ENCODE measurements at places on chromosomes 1 and 21.
A peak's percentile ranks its signal among the peaks of the same experiment; 100 is the strongest.

DNA sequence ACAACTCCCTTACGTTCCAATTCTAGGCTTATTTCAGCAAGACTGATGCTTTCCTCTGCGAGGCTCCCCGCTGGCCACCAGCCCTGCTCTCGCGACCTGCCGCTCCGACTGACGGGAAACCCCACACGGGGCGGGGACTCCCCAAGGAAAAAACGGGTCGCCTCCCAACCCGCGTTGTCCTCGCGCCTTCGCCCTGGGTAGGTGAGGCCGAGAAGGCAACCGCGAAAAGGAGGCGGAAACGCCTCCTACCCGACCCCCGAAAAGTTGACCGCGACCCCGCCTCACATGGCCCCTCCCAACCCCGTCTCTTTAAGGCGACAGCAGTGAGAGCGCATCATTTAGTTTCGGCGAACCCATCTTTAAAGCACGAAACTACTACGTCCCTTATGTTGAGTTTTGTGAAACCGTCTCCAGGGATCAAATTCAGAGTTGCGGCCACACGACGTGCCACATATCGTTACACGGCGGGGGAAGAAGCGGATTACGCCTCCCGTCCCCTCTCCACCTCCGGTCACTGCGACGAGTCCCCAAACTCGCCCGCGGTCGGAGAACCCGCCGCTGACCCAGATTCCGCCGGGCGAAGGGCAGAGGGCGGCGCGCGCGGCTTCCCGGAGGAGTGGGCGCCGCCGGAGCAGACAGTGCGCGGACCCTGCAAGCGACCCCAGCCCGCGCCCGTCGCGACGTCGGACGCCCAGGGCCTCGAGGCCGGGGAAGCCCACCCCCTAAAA lies 1.2 kb downstream of the ANP32E start:
- peak; percentile 77 for DNase-seq
- H3K36me3 ChIP-seq: peaks cover 20% of the 10 kb centered on the region
- peak overlapping the region; percentile 67 for H3K4me3 ChIP-seq
- H3K27ac ChIP-seq: peak overlapping the region; percentile 79
- H3K27me3 ChIP-seq: no peaks in the 10 kb centered on the region
- peaks cover 6% of the 10 kb centered on the region for H3K4me1 ChIP-seq

DNA sequence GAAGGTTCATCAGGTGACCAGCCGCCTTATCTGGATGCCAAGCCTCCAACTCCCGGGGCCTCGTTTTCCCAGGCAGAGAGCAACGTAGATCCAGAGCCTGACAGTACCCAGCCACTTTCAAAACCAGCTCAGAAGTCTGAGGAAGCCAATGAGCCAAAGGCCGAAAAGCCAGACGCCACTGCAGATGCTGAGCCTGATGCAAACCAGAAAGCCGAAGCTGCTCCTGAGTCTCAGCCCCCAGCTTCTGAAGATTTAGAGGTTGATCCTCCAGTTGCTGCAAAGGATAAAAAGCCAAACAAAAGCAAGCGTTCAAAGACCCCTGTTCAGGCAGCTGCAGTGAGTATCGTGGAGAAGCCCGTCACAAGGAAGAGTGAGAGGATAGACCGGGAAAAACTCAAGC lies 44.5 kb downstream of the ZBTB17 start:
- DNase-seq: no peak
- peaks cover 95% of the 10 kb centered on the region for H3K36me3 ChIP-seq
- H3K4me1 ChIP-seq: no peaks in the 10 kb centered on the region

- no peaks in the 10 kb centered on the region for H3K27me3 ChIP-seq
- no peaks in the 10 kb centered on the region for H3K4me1 ChIP-seq
- no peak overlapping the region for H3K27ac ChIP-seq
- H3K36me3 ChIP-seq: no peaks in the 10 kb centered on the region
- no peak overlapping the region for H3K4me3 ChIP-seq
Observed at GRCh38 chr1:242023805-242024204, 24.9 kb upstream of the MAP1LC3C start.

DNA sequence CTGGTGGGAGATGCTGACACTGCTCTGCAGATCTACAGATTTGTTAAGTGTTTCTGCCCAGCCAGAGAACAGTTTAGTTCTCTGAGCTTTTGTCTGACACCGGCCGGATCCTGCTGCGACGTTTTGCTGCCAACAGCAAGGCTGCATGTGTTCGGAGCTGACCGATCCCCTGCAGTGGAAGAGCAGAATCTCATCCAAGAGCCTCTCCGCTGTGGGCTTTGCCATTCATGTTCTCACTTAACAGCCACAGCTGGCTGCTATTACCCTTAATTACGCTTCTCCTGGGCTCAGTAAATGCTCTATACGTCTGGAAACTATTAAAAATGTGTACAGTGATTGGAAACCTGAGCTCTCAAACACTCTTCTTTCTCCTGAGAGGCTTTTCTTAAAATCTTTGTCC lies 105.3 kb downstream of the BCAR3 start:
- no peaks in the 10 kb centered on the region for H3K27me3 ChIP-seq
- no peaks in the 10 kb centered on the region for H3K4me1 ChIP-seq
- peak overlapping the region; percentile 10 for H3K27ac ChIP-seq

- no peaks in the 10 kb centered on the region for H3K36me3 ChIP-seq
- H3K27me3 ChIP-seq: no peaks in the 10 kb centered on the region
- H3K4me3 ChIP-seq: no peak overlapping the region
- no peaks in the 10 kb centered on the region for H3K4me1 ChIP-seq
- DNase-seq: no peak
Observed at GRCh38 chr1:200243042-200243437, 166.8 kb downstream of the ZNF281 start.

- H3K4me3 ChIP-seq: no peak overlapping the region
- no peaks in the 10 kb centered on the region for H3K36me3 ChIP-seq
- no peak for DNase-seq
- no peaks in the 10 kb centered on the region for H3K27me3 ChIP-seq
- no peak overlapping the region for H3K27ac ChIP-seq
Observed at GRCh38 chr1:44786138-44786840, 1.7 kb downstream of the BEST4 start.

- H3K4me3 ChIP-seq: peak overlapping the region; percentile 58
- no peaks in the 10 kb centered on the region for H3K36me3 ChIP-seq
- DNase-seq: peak; percentile 91
- peak overlapping the region; percentile 68 for H3K27ac ChIP-seq
Observed at GRCh38 chr1:9687120-9687873, 35.8 kb downstream of the PIK3CD start.

DNA sequence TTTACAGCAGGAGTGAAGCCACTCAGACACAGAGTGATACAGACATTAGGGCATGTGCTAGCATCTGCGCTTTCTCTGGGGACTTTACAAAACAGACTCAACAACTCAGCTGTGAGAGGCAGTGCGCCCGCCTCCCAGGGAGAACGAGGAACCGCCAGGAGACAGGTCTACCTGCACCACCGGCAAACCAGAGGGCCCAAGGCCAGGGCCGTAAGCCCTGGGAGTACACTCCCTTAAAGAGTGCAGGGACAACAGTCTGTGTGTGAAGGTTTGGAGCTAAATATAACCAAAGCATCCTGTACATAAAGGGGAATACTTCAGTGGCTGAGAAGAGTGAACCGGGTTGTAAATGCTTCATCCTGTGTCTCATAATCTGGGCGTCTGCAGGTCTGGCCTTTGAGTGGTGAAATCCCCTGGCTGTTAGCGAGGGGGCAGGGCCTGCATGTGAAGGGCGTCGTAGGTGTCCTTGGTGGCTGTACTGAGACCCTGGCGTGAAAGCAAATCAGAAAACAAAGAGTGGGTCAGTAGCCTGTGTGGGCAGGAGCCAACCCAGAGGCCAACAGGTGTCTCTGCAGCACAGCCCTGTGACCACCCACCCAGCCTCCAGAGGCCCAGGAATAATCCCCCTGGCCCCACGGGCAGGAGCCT lies 86.9 kb downstream of the CD247 start:
- H3K4me1 ChIP-seq: no peaks in the 10 kb centered on the region
- no peak overlapping the region for H3K4me3 ChIP-seq
- no peaks in the 10 kb centered on the region for H3K36me3 ChIP-seq
- no peaks in the 10 kb centered on the region for H3K27me3 ChIP-seq

GRCh38 chr1:239493811-239494414 lies 107.5 kb downstream of the CHRM3 start:
- DNase-seq: no peak
- no peaks in the 10 kb centered on the region for H3K36me3 ChIP-seq
- H3K27ac ChIP-seq: no peak overlapping the region
- H3K27me3 ChIP-seq: no peaks in the 10 kb centered on the region
- H3K4me1 ChIP-seq: no peaks in the 10 kb centered on the region
- no peak overlapping the region for H3K4me3 ChIP-seq

DNA sequence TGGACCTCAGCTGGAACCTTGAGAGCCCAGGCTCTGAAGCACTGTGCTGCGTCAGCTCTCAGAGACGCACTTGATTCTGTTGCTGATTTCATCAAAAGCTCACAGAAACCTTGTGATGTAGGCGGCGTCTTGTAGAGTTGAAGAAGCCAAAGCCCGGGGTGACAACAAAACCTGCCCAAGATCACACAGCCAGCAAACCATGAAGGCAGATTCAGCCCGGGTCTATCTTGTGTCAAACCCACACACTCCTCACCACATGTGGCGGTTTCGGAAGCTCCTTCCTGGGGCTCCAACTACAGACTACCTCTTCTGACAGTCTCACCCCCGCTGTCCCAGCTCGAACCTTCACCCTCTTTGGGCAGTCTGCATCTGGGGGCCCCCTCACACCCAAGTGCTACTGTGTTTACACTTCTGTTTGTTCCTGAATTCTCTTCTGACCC lies 50.4 kb downstream of the TENT5C start:
- no peak overlapping the region for H3K4me3 ChIP-seq
- no peaks in the 10 kb centered on the region for H3K36me3 ChIP-seq
- DNase-seq: no peak

GRCh38 chr1:69737527-69738185 lies 169.9 kb downstream of the LRRC7 start:
- no peaks in the 10 kb centered on the region for H3K36me3 ChIP-seq
- no peaks in the 10 kb centered on the region for H3K27me3 ChIP-seq
- H3K4me3 ChIP-seq: no peak overlapping the region
- no peak for DNase-seq

- H3K27me3 ChIP-seq: no peaks in the 10 kb centered on the region
- H3K36me3 ChIP-seq: no peaks in the 10 kb centered on the region
- H3K4me1 ChIP-seq: peaks cover 10% of the 10 kb centered on the region
- DNase-seq: no peak
- no peak overlapping the region for H3K27ac ChIP-seq
Observed at GRCh38 chr1:32285658-32286057, 6.2 kb upstream of the HDAC1 start.

GRCh38 chr1:99003581-99004253 lies 944 bp downstream of the PLPPR5 start:
- no peaks in the 10 kb centered on the region for H3K36me3 ChIP-seq
- H3K4me3 ChIP-seq: no peak overlapping the region
- peaks cover 41% of the 10 kb centered on the region for H3K27me3 ChIP-seq
- no peak for DNase-seq
- H3K4me1 ChIP-seq: no peaks in the 10 kb centered on the region
- no peak overlapping the region for H3K27ac ChIP-seq

GRCh38 chr1:160124705-160125478 lies 9.3 kb downstream of the ATP1A2 start:
- DNase-seq: no peak
- peaks cover 10% of the 10 kb centered on the region for H3K4me1 ChIP-seq
- H3K36me3 ChIP-seq: no peaks in the 10 kb centered on the region

GRCh38 chr1:1162597-1163537 lies 10.8 kb upstream of the TTLL10 start:
- no peaks in the 10 kb centered on the region for H3K27me3 ChIP-seq
- H3K27ac ChIP-seq: peak overlapping the region; percentile 64
- peak; percentile 92 for DNase-seq
- H3K36me3 ChIP-seq: peaks cover 9% of the 10 kb centered on the region

All from RWPE2 (cell line).